ENCODE measurements at places on chromosomes 3 and 15. TPM values are rescaled to one million over a fixed set of nuclear protein-coding genes. Genes with fewer than 3 reads are reported as not detected.

LMAN1L gene
- not detected for total RNA-seq

DNA sequence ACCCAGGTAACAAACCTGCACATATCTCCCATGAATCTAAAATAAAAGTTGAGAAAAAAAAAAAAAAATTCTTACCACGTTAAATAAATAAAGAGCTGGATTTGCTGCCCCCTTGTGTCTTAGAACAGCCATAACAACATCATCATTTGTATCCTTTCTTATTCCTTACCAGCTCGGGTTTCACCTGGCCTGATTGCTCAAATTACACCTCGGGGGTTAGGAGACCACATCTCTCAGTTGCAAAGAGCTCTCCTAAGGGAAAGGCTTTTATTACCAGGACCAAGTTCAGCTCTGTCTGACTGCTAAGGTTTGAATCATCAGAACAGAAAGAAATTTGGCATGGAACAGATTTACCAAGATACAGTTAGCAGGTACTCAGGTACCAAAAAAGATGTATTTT lies 25.8 kb upstream of the RPL39L start:
- peak; percentile 77 for DNase-seq

- no peak for DNase-seq
These were observed 16.9 kb downstream of the TTBK2 start for GRCh38 chr15:42903388-42904324.

DNA sequence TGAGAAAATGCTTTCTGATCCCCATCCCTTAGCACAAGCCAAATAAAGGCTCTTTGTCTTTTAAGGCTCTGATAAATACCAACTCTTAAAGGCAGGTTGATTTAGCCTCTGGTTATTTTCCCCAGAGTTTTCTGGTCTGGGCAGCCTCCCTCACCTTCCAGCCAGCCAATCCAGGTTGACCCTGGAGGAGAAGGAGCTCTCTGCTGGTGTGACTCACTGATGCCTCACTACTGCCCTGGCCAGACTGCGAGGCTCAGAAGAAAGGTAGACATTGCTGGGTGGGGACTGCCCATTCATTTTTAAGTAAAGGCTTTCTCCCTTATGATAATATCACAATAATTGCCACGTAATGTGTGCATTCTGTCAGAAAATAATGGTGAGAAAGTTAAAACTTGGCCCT lies 37.1 kb downstream of the SLCO3A1 start:
- no peak for DNase-seq

MUC20 gene
- total RNA-seq = under 0.01 TPM

DNA sequence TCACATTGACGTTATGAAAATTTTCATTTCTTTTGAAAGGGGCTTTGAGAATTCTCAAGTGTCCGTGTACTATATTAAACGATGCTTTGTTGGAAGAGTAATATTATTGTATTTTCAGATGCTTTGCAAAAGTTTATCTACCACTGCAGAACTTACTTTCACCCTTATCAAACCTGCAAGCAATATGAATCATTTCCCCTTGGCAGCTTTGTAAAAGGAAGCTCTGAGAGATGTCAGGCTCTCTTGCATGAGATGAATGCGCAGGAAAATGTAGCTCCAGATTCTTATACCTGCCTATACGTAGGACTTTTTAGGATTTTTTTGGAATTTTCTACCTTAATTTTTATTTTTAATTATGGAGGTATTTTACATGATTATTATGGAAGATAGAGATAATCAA lies 34.5 kb downstream of the GPD1L start:
- peak; percentile 86 for DNase-seq
